Stimulated activated naive CD4-positive, alpha-beta T cell (primary cell): ENCODE measurements at places on chromosomes 2 and 18.
A peak's percentile ranks its signal among the peaks of the same experiment; 100 is the strongest.

DNA sequence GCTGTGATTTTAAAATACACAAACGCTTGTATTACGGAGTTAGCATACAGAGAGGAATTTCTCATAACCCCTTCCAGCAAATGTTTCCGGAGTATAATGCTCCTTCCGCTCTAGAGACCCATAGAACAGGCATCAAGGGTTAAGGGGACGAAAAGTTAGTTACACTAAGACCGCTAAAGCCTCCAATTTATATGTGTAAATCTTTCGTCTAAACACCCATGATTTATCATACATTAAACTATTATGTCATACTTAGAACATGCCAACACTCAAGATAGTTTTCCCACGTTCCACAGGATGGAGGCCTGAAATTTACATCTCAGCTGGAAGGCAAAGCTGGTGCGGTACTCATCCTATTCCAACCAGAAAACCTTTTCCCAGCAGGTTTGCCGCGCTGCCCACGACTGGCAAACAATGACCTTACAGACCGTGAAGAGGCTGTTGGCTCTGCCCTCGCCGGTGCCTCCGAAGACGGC lies 650 bp downstream of the ORMDL1 start:
- peak; percentile 50 for DNase-seq

DNA sequence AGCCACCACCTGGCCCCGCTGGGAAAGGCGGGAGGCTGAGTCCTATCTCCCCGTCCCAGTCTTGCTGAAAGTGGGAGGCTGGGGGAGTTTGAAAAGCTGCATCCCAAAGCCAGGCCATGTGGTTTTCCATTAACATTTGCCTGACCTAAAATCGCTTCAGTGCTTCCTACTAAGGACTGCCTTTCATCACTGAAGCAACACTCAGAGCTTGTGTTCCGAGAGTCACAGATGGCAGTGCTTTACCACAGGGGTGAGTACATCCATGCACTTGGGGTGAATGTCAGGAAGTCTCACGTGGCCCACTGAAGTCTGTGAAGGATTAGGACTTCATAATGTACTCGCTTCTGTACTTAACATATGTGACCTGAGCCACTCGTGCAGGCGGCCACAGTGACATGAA lies 43.3 kb downstream of the PXDN start:
- no peak for DNase-seq

GRCh38 chr2:186590759-186591505 lies 1.1 kb downstream of the ITGAV start:
- DNase-seq: peak; percentile 39

GRCh38 chr2:206784559-206785353 lies 19.4 kb downstream of the FASTKD2 start:
- DNase-seq: no peak

DNA sequence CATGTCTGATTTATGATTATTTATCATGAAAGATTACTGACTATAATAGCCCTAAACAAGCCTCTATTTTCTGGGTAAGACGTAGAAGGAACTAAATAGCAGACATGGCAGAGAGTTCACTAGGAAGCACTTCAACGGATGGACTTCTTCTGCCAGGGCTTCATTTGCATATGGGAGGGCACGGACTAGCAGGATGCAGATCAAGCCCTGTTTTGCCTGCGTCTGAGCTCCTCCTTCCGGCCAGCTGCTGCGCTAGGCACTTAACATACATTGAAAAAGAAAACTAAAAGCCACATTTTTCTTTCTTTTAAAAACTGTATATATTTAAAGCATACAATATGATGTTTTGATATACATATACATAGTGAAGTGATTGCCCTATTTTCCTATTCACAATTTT lies 340.0 kb upstream of the MEX3C start:
- DNase-seq: no peak

GRCh38 chr2:95307036-95307435 lies 9.9 kb downstream of the KCNIP3 start:
- DNase-seq: no peak

- no peak for DNase-seq
Observed at GRCh38 chr2:24204505-24204904, 29.7 kb downstream of the FAM228A start.

- no peak for DNase-seq
Observed at GRCh38 chr2:9124231-9124741, 82.3 kb upstream of the ASAP2 start.

DNA sequence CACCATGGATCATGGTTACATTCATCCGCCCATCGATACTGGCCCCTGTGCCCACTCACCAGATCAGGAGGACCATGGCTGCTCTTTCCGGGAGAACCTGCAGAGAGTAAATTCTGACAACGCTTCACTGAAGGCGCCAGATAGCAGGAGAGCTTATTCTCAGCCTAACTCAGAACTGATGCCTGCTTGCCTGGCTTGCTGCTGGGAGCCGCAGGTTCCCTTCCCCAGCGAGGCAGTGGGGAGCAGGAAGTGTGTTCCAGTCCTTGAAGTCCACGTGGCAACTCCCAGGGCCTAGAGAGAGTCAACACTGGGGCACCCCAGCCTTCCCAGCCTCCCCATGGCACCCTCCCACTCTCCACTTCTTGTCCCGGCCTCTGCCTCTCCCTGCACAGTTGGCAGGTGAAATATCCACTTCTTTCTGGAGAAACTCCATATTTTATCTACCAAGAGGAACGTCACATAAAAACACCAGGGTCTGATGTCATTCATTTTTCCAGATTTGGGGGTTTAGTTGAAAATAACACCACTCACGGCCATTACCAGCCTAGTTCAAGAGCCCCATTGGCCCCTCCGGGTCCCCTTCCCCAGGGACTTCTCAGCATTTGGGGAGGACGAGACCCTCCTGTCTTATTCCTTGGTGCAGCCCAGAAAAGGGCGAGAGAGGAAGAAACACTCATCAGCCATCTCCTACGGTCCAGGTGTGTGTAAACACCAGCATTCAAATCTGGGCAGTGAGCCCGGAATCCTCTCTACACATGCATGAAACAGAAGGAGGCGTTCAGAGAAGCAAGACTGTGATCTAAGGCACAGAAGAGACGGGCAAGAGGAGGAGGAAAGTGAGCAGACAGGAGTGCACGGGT lies 3.5 kb upstream of the TUBB6 start:
- DNase-seq: no peak

DNA sequence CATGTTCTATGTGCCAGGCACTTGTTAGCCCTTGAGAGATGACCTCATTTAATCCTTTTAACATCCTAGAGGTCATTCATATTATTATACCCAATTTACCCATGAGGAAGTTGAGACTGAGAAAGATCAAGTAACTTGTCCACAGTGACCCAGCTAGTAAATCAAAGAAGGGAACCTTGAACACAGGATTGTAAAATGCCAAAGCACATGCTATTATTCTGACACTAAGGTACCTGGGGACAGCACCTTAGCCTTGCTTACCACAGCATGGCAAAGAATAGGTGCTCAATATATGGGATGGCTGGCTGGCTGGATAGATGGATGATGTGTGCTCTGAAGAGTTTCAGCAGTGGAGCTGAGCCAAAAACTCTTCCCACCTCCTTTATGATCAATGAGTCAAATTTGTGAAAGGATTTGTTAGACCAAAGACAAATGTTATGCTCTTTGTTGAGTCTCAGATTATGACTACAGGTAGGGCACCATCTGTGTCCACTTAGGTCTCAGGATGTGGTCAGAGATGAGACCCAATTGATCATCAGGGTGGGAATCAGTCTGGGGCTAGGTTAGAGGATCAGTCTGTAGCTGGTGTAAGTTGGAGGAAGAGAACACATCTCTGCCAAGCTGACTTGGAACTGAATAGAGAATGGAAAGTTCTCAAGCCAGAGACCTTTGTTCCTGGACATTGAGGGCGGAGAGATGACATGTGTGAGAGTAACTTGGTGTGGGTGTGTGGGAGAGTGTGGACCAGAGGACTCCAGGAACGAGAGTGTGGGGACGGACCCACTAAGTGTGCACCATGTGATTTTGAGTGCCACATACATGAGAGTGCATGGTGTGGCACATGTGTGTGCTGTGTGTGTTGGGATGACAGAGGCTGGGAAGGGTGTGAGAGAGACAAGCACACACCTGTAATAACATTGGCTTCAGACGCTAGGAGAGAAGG lies 16.3 kb upstream of the PKDCC start:
- no peak for DNase-seq

GRCh38 chr2:66237803-66238379 lies 197.0 kb upstream of the MEIS1 start:
- DNase-seq: no peak

DNA sequence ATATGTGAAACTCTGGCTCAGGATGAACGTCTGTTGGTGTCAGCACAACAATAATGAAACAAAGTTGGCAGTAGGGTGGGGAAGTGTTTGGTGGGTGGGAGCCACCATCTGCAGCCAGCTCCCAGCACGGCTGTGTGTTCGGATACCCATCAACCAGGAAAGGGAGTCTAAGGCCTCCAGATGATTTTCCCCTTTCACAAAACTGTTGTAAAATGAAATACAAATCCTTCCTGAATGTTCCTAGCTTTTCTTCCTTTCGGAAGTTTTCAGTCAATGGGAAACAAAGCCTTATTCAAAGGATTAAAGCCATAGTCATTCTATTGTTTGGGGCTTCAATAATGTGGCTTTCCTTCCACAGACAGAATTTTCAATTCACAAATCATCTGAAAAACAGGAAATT lies 14.5 kb upstream of the DARS1 start:
- no peak for DNase-seq

- no peak for DNase-seq
Observed at GRCh38 chr2:205702576-205702975, 20.3 kb downstream of the NRP2 start.

- DNase-seq: no peak
Observed at GRCh38 chr2:101127319-101128056, 23.7 kb downstream of the TBC1D8 start.

GRCh38 chr2:127614246-127614645 lies 31.7 kb upstream of the GPR17 start:
- no peak for DNase-seq

DNA sequence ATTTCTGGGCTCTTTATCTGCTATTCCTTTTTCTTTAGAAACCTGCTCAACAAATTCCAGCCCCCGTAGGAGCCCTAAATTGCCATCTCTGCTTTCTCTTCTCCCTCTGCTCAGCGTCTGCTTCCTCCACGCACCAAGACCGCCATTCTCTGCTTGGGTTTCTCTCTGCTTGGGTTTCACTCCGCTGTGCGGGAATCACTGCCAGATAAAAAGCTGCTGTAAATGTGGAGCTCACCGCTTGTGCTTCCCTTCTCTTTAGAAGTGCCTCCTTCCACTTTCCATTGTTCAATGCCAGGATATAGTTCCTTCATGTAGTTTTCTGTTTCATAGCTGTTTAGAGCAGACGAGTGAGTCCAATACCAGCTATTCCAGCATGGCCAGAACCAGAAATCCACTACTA lies 45.9 kb downstream of the TMEM237 start:
- DNase-seq: no peak

GRCh38 chr2:6008186-6008585 lies 316.0 kb downstream of the SOX11 start:
- no peak for DNase-seq

DNA sequence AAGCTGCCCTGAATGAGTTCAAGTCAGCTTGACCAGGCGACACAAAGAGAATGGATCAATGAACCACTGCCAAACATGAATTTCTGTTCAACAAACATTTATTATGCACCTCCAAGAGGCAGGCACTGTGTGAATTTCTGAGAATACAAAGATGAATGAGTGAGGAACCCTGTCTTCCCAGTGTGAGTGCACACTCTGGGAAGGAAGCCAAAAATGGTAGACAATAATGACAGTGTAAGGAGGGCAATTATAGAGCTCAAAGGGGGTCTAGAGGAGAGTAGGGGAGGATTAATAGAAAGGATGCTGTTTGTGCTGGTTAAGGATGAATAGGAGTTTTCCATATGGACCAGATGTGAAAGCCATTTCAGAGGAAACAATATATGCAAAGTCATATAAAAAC lies 213.4 kb downstream of the DCC start:
- DNase-seq: no peak

- no peak for DNase-seq
Observed at GRCh38 chr2:112825706-112826105, 10.9 kb downstream of the IL1B start.

DNA sequence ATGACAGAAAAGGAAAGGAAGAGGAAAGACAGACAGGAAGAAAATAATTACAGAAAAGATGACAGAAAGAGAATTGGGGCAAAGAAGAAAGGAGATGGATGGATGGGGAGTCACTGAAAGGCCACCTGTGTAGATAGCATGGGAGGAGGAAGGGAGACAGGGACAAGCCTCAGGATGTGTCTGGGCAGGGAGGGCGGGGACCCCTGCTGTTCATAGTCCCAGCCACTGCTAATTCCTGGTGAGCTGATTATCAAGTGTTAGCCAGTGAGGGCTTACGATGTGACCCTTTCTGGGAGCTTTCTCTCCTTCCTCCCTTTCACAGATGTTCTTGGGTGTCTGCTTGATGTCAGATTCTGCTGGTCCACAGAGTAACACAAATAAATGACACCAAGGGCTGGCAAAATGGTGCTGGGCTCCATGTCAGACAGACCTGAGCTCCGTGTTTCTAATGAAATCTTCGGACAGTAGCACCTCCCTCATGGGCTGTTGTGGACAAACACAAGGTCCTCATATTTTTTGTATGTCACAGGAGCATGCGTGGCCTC lies 13.6 kb downstream of the FHOD3 start:
- DNase-seq: no peak

DNA sequence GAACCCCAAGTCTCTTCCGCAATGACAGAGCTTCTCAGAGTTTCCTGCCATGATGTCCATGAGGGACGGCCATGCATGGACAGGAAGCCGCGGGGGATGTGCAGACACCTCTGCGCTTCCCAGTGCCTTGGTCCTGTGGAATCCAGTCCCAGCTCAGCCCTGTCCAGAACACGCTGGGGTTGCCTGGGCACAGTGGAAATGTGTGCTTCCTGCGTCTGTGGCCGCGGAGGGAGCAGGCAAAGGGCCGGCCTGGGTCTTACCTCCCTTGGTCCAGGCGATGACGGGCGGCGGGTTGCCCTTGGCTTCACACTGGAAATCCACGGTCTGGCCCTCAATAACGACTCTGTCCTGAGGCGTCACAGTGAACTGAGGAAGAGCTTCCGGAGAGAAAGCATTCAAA lies 79.6 kb downstream of the PXDN start:
- no peak for DNase-seq

DNA sequence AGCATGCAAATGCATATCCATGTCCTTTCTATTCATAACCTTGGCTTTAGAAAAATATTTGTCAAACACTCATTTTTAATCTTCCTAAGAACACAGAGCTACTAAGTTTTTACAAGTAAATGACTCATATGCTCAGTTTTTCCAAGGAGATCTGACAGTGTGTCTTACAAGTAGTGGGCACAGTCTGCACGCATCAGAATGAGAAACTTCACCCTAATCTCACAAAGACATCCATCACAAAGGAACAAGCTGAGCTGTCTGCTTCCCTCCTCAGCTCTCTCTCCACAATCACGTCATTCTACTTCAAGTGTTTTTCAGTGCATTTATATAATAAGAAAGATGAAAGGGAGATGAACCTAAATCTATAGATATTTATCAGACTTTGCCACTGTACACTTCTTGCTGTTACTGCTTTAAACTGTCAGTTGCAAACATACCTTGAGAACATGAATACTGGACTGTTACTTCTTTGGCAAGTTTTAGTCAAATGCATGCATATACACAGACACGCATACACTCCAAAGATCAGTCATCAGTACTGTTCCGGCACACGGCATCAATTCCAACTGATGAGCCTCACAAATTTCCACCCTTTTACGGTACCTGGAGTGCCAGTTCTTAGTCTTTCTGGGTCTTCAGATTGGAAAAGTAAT lies 75.7 kb downstream of the RBMS1 start:
- DNase-seq: no peak

- no peak for DNase-seq
Observed at GRCh38 chr18:12656605-12656937, 1.3 kb downstream of the SPIRE1 start.

- DNase-seq: no peak
Observed at GRCh38 chr2:233346376-233346775, 7.9 kb upstream of the DGKD start.
